ENCODE measurements at places on chromosomes 5 and 9. TPM values are rescaled to one million over a fixed set of nuclear protein-coding genes. Genes with fewer than 3 reads are reported as not detected.

Gene ELAVL2
- not detected for total RNA-seq

Gene HABP4
- total RNA-seq, result 3.0 TPM

Gene BNC2
- 5.5 TPM for total RNA-seq

Gene FOXD4L6
- not detected for total RNA-seq

GRCh38 chr5:59104400-59105127, 521.7 kb downstream of the RAB3C start:
- no peak overlapping the region for H3K27ac ChIP-seq

GRCh38 chr5:163498886-163499285, 6.5 kb upstream of the MAT2B start:
- H3K4me3 ChIP-seq, result no peak overlapping the region
- no peak for DNase-seq
- no peaks in the 10 kb centered on the region for H3K36me3 ChIP-seq
- H3K4me1 ChIP-seq, result peaks cover 13% of the 10 kb centered on the region

GRCh38 chr9:72038408-72038807, 22.0 kb downstream of the C9orf57 start:
- no peak for DNase-seq
- peaks cover 25% of the 10 kb centered on the region for H3K27me3 ChIP-seq
- no peak overlapping the region for H3K4me3 ChIP-seq
- H3K4me1 ChIP-seq, result peaks cover 4% of the 10 kb centered on the region
- no peaks in the 10 kb centered on the region for H3K36me3 ChIP-seq
- H3K27ac ChIP-seq, result no peak overlapping the region

Data from natural killer cell treated with Interleukin-12 subunit alpha and Interleukin-12 subunit beta and Interleukin-15 and Interleukin-18, amount 100 ng/mL, for 72 hours (primary cell).